Upper lobe of right lung (tissue), 1 donor: ENCODE measurements at places on chromosomes 13 and 19. TPM values are rescaled to one million over a fixed set of nuclear protein-coding genes. Genes with fewer than 3 reads are reported as not detected.

The ZNF414 gene
- 23.4 TPM for total RNA-seq

The SIGLEC9 gene
- total RNA-seq, result 14.5 TPM

GRCh38 chr13:29922281-29922821 is 71.9 kb upstream of the UBL3 start:
- H3K27me3 ChIP-seq, result no peaks in the 10 kb centered on the region
- peak overlapping the region; percentile 86 for H3K27ac ChIP-seq
- no peaks in the 10 kb centered on the region for H3K36me3 ChIP-seq

GRCh38 chr13:114023716-114024602 is 50.1 kb upstream of the C13orf46 start:
- no peak for DNase-seq
- H3K4me3 ChIP-seq, result no peak overlapping the region
- H3K27ac ChIP-seq, result no peak overlapping the region
- H3K36me3 ChIP-seq, result peaks cover 41% of the 10 kb centered on the region
- peaks cover 21% of the 10 kb centered on the region for H3K4me1 ChIP-seq

GRCh38 chr13:27170221-27170515 is 1.4 kb downstream of the USP12 start:
- DNase-seq, result no peak
- no peaks in the 10 kb centered on the region for H3K27me3 ChIP-seq
- H3K27ac ChIP-seq, result peak overlapping the region; percentile 89

DNA sequence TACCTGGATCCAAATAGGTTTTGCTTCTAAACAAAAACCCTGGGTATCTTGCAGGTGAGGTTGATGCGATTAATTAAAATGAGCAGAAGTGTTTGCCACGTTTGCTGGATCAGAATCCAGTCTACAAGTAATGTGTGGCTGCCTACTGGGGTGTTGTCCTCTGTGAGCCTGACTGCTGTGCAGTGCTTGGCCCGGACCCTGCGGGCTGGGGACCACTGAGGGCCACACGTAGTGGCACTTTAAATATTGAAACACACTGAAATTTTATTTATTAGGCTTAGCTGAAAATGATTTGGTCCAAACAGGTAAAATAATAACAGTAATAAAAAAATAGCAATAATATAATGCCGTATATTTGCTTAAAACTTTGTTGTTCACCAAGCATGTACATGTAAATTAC is 338.0 kb downstream of the MYO16 start:
- no peaks in the 10 kb centered on the region for H3K36me3 ChIP-seq
- H3K27ac ChIP-seq, result no peak overlapping the region
- H3K4me1 ChIP-seq, result no peaks in the 10 kb centered on the region
- DNase-seq, result no peak
- H3K27me3 ChIP-seq, result no peaks in the 10 kb centered on the region

GRCh38 chr19:35143231-35143715 is at the start of gene FXYD7:
Gene FXYD7, plus strand, starts transcription at chr19:35143255. Its CDS starts 79 bp downstream, at chr19:35143334.
- H3K27me3 ChIP-seq, result peaks cover 12% of the 10 kb centered on the region
- DNase-seq, result no peak
- H3K36me3 ChIP-seq, result no peaks in the 10 kb centered on the region
- H3K4me1 ChIP-seq, result peaks cover 17% of the 10 kb centered on the region

The SIGLEC8 gene
- 2.1 TPM for total RNA-seq

DNA sequence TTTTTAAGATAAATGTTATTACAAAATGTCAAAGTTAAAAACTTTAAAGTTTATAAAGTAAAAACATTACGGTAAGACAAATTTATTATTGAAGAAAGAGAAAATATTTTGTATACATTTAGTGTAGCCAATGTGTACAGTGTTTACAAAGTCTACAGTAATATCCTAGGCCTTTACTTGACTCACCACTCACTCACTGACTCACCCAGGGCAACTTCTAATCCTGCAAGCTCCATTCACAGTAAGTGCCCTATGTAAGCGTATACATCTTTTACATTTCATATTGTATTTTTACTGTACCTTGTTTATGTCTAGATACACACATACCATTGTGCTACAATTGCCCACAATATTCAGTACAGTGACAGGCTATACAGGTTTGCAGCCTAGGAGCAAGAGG is 448.2 kb downstream of the KCTD12 start:
- H3K27me3 ChIP-seq, result no peaks in the 10 kb centered on the region
- H3K27ac ChIP-seq, result no peak overlapping the region
- no peaks in the 10 kb centered on the region for H3K36me3 ChIP-seq
- DNase-seq, result no peak

The SULT2A1 gene
- not detected for total RNA-seq

The KIR3DL2 gene
- 0.35 TPM for total RNA-seq

DNA sequence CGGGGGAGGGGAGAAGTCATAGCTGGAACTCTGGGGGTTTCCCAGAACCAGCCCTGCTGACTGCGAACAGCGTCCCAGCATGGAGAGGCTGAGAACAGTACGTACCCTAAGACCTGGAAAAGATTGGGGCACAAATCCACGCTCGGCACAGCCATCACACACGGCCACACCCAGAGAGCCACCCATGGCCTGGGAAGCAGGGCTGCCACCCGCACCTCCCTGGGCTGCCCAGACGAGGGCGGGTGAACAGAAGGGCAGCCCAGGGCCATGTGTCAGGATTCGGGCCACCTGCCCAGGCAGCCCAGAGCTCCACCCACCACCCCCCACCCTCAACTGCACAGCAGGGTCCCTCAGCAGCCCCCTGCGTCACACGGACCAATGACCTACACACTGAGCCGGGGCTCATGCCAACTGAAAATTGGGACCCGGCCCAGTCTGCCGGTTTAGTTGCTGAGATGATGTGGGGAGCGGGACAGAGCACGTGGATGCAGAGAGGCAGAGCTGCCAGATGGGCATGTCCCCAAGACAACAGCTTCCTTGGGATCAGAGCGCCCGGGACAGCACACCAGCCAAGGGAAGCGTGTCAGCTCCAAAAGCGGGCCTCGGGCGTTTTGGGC is 8.5 kb downstream of the UBXN6 start:
- H3K36me3 ChIP-seq, result peaks cover 97% of the 10 kb centered on the region
- no peak overlapping the region for H3K27ac ChIP-seq
- H3K4me1 ChIP-seq, result no peaks in the 10 kb centered on the region
- H3K4me3 ChIP-seq, result no peak overlapping the region

The ZNF506 gene
- 22.1 TPM for total RNA-seq
